ENCODE measurements at places on chromosomes 4 and X.

GRCh38 chrX:103716962-103717361 lies 6.3 kb downstream of the TMEM31 start:
- DNase-seq = no peak

DNA sequence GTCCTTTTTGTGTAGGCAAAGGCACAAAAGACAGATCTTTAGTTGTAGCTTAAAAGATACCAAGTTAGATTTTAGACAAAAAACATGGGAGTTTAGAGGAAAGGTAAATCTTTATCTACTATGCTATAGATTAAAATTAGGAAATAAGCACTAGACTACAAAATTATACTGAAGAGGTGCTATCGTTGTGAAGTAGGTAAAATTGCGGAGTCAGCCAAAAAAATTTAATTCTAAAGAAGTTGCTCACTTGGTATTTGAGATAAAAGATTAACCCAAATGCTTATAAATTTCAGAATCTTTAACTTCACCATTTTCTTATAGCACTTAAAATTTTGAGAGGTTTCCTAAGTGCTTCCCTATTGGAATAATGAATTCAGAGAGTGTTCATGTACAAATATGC lies 604.1 kb downstream of the GRXCR1 start:
- no peak for DNase-seq

- DNase-seq = peak; percentile 54
Measured at GRCh38 chrX:47637546-47638195, 7.9 kb upstream of the CFP start.

- DNase-seq = no peak
Measured at GRCh38 chr4:10741961-10742699, 57.6 kb upstream of the CLNK start.

DNA sequence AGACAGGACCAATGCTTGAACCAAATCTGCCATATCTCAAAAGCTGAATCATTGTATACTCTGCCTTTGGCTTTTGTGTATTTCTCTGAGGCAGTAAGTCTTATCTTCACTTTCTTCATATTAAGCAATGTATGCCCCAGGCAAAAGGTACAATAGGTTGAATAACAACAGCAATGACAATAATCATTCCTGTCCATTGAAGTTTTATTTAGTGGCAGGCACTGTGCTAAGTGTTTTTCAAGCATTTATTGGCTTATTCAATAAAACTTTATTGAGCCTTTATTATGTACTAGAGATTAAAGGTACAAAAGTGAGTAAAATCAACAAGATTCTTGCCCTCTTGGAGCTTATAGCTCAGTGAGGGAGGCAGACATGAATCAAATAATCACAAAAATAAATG lies 8.2 kb upstream of the CASK start:
- no peak for DNase-seq

GRCh38 chrX:3639236-3639635 lies 74.2 kb downstream of the PRKX start:
- DNase-seq = no peak

GRCh38 chrX:130834830-130835229 lies 68.2 kb downstream of the ENOX2 start:
- DNase-seq = no peak

DNA sequence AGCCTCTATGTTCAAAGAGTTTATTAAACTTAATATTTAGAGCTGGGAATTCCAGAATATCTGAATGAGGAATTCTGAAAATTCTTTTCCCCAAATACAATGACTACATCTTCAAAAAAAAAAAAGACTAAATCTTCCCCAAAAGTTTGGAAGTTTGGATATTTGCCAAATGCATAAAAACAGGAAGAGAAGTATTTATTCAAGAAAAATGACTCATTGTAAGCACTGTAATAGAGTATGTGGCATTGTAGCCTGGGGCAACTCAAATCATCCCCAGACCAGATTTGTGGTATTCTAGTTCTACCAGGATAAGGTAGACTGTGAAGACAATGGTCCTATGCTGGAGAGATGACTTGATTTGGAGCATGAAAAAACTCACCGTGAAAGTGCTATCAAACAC lies 78.5 kb upstream of the PDHA2 start:
- no peak for DNase-seq

- no peak for DNase-seq
Measured at GRCh38 chrX:150526692-150527091, 41.7 kb upstream of the MTM1 start.

- DNase-seq = peak; percentile 49
Measured at GRCh38 chrX:150486011-150486410, 82.4 kb upstream of the MTM1 start.

GRCh38 chrX:100677611-100678181 lies 33.7 kb downstream of the SRPX2 start:
- no peak for DNase-seq

DNA sequence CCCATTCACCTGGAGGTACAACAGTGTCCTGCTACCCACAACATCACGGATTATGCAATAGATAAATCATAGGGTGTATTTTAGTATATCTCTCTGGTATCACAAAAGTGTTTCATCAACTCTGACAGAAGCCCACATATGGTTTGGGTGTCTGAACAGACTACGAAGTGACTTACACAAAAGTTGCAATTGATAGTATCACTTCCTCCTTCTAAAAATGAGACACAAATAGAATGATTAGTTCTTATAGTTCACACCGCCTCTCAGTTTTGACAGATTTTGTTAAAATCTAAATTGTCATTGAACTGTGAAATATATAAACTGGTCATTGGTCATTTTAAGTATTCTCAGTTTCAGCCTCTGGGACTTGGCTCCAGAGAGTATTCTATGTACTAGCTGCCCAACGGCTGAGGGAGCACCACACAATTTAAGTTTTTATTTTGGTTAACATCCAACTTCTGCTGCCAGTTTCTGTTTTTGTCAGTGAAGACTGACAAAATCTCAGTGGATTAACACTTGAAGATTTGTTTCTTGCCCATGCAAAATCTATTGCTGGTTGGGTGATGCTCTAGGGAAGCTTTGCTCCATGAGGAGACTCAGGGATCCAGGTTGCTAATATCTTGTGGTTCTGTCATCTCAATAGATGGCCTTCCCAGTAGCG lies 113.8 kb upstream of the PUDP start:
- DNase-seq = no peak

GRCh38 chr4:25367004-25367621 lies 9.9 kb upstream of the ANAPC4 start:
- DNase-seq = no peak

DNA sequence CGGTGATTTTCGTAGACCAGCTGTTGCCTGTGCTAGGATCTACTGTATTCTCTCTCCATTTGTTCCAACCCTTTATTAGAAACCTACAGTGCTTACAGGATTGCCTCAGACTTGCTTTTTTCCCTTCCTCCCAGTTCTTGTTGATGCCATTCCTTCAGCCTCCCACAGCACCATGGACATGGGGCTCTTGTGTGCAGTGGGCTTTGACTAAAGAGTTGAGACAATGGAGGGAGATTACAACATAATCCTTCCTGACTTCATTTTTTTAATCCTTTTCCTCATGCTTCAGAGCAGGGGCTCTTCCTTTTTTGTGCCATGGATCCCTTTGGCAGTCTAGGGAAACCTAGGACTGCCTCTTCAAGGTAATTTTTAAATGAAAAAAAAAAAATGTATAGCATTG lies 92.1 kb downstream of the BMPR1B start:
- DNase-seq = no peak

- no peak for DNase-seq
Measured at GRCh38 chrX:118552121-118552900, 56.7 kb downstream of the DOCK11 start.

DNA sequence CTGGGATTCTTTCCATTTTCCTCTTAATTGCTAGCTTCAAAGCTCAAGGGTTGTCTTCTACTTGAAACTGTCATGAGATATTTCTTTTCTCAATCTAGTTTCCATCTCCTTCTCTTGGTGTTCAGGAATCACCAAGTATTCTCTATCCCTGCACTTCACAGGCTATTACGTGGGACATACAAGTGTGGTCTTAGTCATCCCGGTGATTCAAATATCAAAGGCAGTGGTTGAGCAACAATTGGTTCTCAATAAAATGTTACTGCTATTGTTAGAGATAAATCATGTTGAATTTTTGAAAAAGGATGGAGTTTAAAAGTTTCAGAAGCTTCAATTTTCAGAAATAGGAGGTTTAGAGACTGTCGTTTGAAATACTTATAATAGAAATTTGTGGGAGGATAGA lies 812.9 kb downstream of the FSTL5 start:
- DNase-seq = no peak

- no peak for DNase-seq
Measured at GRCh38 chrX:153973127-153974002, 811 bp downstream of the TMEM187 start.

- DNase-seq = no peak
Measured at GRCh38 chrX:15946783-15947580, 92.4 kb upstream of the AP1S2 start.

DNA sequence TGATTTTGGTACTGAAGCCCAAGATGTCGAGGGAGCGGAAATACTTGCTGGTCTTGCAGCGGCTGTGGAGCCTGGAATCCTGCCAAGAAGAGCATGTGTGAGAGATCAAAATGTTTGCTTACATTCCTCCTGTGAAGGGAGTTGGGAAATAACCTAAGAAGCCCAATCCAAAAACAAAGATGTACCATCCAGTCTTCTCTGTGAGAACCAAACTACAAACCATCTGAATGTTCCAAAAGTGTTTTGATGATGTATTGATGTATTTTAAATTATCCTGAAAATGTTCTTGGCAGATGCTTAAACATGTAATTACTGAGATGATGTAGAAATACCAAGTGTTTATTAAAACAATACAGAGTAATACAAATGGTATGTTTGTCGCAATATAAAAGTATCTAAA lies 10.1 kb upstream of the ADH1A start:
- no peak for DNase-seq

- DNase-seq = no peak
Measured at GRCh38 chr4:1218634-1219565, 30.0 kb downstream of the CTBP1 start.

DNA sequence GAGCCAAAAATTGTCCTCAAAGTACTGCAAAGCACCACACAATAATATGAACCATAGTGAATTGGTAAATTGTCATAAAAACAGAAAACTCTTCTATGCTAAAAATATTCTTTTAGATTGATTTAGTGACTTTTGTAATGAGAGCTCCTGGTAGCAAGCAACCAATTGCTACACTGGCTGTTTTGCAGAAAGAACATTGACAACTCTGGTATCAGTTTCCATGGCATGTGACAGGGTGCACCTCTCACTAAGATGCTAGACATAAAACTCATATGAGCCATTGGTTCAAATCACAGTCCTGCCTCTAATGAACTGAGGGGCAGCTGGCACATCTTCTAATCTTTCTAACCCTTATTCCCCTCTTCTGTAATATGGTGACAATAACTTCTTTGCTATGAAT lies 212.2 kb downstream of the HS3ST1 start:
- no peak for DNase-seq

GRCh38 chr4:6439120-6439762 lies 33.2 kb downstream of the PPP2R2C start:
- no peak for DNase-seq

DNA sequence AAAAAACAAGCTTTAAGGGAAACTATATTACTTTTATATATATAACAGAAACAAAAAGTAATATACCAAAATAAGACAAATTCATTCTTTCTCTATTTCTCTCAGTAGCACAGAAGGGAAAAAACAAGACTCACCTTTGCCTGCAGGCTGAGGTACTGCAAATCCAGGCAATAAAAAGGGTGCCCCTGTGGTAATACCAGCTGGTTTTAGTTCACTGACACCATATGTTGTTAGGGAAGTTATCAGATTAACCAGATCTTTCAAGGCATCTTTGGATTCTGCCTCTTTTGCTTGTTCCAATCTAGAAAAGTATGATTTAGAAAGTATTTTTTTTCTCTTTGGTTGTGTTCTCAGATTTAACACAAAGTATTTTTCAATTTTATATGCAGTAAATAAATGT lies 139.8 kb downstream of the WDFY3 start:
- no peak for DNase-seq

GRCh38 chrX:154918060-154918483 lies 31.9 kb downstream of the F8A1 start:
- DNase-seq = peak; percentile 14

GRCh38 chrX:77014377-77015372 lies 432.5 kb upstream of the FGF16 start:
- no peak for DNase-seq

- no peak for DNase-seq
Measured at GRCh38 chrX:21382715-21383114, 8.5 kb downstream of the CNKSR2 start.

- no peak for DNase-seq
Measured at GRCh38 chr4:96486563-96486962, 646.7 kb downstream of the PDHA2 start.

GRCh38 chr4:13415068-13415785 lies 68.9 kb downstream of the RAB28 start:
- DNase-seq = no peak

- no peak for DNase-seq
Measured at GRCh38 chrX:127568691-127569090, 483.5 kb downstream of the ACTRT1 start.

DNA sequence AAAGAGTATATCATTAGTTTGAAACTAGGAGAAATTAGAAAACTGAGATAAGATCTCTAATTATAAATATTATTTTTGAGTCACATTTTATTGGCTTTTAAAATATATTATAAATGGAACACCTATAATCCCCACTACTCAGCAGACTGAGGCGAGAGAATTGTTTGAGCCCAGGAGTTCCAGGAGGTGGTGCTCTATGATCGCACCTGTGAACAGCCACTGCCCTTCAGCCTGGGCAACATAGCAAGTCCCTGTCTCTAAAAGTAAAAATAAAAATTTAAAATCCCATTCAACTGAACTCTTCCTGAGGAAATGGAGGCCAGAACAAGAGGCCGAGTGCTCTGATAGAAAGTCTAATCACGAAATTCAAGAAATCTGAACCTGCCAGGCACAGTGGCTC lies 6.3 kb upstream of the C4orf36 start:
- no peak for DNase-seq

- DNase-seq = no peak
Measured at GRCh38 chrX:32170481-32170880, 1040.9 kb downstream of the DMD start.

GRCh38 chrX:53481816-53482465 lies 47.8 kb upstream of the HSD17B10 start:
- peak; percentile 35 for DNase-seq

Data from activated naive CD4-positive, alpha-beta T cell treated with anti-CD3 and anti-CD28 coated beads, Interleukin-2, amount 50 U/mL, for 16 hours (primary cell).